Memory B cell (primary cell): ENCODE measurements at places on chromosomes 16 and 17.

GRCh38 chr16:17858061-17858460 is 387.3 kb upstream of the XYLT1 start:
- DNase-seq: no peak

- DNase-seq: no peak
Measured at GRCh38 chr17:45048795-45049563, 2.5 kb downstream of the DCAKD start.

- DNase-seq: peak; percentile 31
Measured at GRCh38 chr16:19884611-19885450, at the start of gene GPRC5B. Gene GPRC5B, minus strand, starts transcription at chr16:19884848. Its CDS starts 12,003 bp downstream, at chr16:19872845.

GRCh38 chr16:31134625-31135534 is 647 bp downstream of the PRSS8 start:
- no peak for DNase-seq

GRCh38 chr17:58329035-58329809 is 627 bp upstream of the TSPOAP1 start:
- peak; percentile 67 for DNase-seq
